ENCODE measurements at places on chromosomes 7 and 10.

DNA sequence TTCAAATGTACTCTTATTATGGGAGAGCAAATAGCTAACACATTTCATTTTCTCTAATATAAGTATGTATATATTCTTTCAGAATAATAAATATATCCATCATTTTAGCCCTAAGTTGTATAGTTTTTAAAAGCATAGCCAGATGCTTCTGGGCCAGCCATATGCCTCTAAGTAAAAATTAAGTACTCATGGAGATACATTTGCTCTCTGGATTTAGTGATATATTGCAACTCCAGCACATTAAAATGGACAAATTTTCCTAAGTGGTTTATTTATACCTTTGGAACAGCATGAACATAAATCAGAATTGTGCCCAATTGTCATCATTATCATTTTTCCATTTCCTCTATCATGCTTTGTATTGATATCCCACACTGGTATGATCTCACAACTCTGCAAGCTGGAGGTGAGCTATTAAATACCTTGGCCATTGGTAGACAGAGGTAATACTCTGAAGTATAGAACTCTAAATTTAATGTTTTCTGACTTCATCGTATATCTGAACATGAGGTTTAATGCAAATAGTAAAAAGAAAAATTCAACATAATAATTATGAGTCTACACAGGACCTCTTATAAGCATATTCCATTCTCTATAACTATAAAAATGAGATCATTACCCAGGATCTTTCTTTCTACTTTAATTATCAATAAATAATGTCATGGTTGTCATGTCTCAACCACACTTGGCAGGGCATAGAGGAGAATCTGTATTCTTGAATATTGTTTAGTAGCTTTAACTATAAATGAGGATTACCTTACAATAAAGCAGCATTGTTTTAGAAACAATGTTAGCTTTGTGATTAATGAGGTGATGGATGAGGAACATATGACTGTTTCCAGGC is 90.8 kb downstream of the AGMO start:
- DNase-seq: no peak

- DNase-seq: no peak
Observed at GRCh38 chr7:92415225-92415624, 32.1 kb upstream of the GATAD1 start.

DNA sequence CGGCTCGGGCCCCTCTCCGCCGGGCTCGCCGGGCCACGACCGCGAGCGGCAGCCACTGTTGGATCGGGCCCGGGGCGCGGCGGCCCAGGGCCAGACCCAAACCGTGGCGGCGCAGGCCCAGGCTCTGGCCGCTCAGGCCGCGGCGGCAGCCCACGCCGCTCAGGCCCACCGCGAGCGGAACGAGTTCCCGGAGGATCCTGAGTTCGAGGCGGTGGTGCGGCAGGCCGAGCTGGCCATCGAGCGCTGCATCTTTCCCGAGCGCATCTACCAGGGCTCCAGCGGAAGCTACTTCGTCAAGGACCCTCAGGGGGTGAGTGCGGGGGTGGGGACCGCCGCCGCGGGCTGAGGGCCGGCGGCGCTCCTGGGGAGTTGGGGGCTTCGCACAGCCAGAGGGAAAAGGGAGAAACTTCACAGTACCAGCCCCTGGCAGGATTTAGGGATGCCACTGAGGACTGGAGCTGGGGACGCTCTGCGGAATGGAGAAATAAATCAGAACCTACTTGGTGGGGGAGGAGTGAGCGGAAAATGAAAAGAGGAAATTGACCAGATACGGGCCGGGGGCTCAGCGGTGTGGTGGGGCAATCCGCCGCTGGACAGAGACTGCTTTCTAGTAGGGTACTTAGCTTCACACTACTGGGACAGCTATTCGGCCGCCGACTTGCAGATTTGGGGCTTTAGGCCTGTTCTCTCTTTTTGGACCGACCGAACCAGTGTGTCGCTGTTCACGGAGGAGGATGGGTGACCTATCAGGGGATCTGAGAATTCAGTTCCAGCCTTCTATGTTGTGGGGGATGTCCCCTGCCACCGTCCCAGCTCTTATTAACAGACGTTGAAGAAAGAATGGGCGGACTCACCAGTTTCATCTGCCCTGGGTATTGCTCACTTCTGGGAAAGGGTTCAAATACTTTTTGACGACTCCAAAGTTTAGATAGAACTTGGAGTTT is 669 bp downstream of the PI4K2A start:
- peak; percentile 71 for DNase-seq

- DNase-seq: no peak
Observed at GRCh38 chr7:21538936-21539495, 3.8 kb upstream of the DNAH11 start.

GRCh38 chr7:36312915-36313334 is 76.7 kb upstream of the ANLN start:
- no peak for DNase-seq

GRCh38 chr10:13795653-13796555 is 209.1 kb downstream of the PRPF18 start:
- no peak for DNase-seq

DNA sequence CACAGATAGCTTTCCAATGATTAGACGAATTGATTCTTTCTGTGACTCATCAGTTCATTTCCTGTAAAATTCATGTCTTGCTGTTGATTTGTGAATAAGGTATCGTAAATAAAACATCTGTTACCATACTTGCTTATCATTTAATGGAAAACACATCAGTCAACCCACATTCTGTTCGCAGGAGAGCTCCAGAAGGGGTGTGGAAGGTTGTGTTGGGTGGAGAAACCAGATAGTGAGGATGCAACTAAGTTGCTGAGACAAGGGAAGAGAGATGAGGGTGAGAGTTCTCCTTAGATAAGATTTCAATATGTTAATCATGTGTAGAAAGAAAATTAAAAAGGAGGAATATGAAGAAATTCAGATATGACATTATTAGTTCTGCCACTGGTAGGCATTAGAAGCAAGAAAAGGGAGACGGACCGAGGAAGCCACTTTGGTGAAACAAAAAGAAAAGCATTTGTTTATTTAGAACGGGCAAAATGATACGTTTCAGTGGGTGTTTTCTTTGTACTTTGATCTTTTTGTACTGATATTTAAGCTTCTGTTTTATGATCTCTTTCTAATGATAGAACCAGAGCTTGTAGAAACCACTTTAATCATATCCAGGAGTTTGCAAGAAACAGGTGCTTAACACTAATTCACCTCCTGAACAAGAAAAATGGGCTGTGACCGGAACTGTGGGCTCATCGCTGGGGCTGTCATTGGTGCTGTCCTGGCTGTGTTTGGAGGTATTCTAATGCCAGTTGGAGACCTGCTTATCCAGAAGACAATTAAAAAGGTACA is 7.8 kb downstream of the CD36 start:
- no peak for DNase-seq

GRCh38 chr7:30694218-30694745 is 12.0 kb upstream of the CRHR2 start:
- DNase-seq: no peak

- DNase-seq: no peak
Observed at GRCh38 chr10:129035052-129035827, 431.8 kb upstream of the MGMT start.

DNA sequence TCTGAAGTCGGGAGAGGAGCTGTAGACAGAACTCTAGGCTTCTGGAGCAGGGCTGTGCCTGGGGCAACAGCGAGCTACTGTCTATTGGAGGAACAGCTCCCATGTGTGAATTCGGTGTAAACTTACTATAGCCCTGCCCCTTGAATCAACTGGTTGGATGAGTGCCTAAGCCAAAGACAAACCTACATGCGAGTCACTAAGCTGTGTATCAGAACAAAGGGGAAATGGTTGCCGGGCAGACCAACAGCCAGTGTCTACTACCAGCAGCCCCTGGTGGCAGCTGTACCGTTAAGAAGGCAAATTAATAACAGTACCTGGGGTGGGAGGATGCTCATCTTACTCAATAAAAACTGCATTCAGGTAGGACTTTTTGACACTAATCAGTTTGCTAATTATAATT is 343.6 kb downstream of the ACTR3B start:
- DNase-seq: no peak

DNA sequence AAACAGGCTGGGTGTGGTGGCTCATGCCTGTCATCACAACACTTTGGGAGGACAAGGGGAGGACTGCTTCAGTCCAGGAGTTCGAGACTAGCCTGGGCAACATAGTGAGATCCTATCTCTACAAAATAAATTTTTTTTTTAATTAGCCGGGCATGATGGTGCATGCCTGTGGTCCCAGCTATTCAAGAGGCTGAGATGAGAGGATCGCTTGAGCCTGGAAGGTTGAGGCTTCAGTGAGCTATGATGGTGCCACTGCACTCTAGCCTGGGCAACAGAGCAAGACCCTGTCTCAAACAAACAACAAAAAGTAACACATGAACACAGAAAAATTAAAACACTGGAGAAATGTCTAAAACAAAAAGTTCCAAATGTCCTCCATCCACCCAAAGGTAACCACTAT is 22.9 kb downstream of the PIK3AP1 start:
- no peak for DNase-seq

DNA sequence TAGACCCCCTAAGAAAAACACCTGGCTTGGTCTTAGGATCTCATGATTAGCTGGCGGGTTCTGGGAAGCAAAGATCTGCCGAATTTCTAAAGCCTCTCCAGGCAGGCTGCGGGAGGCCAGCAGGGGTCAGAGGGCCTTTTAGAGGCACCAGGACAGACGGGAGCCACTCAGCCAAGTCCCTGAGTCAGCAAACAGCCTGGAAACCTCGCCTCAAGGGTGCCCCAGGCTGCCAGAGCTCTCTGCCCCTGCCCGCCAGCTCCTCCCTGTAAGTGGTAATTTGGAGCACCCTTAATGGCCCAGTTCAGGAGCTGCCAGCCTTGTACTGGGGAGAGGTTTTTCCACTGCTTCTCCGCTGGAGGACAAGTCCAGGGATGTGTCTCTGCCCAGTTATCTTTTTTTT is 88.7 kb downstream of the HIP1 start:
- DNase-seq: no peak

GRCh38 chr10:34505338-34505737 is 309.8 kb downstream of the PARD3 start:
- DNase-seq: no peak

DNA sequence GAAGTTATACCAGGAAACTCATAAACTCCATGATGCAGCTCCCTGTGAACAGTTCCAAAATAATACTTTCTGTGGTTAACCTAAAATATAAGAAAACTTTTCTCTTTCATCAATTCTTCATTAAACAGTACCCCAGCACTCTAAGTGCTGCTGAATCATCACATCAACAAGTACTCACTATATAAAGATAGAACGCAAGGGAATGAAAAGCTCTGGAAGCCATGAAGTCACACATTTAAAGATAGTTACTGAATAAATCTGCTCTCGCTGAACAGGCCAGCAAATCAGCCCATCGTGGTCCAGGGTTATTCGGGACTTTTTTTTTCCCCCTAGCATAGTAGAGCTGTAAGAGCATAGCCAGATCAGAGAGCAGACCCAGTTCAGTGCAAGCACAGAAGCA is 254.3 kb downstream of the IPMK start:
- no peak for DNase-seq

GRCh38 chr10:68212721-68213352 is 19.1 kb downstream of the ATOH7 start:
- DNase-seq: peak; percentile 47

DNA sequence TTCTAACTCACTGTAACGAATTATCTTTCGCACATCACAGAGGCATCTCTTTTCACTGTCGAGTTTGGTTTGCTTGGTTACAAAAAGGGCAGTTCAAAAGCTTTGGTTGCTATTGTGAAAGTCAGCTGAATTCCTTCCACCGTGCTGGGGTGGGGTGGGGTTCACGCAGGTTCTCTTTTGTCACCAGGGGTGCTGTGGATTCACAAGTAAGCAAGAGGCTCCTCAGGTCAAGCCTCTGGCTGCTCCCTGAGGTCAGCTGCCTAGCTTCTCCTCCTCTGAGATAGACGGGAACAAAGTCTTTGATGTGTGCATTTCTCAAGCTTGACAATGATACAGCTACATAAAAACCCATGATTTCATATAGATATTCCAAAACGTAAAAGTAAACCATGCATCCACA is 47.7 kb downstream of the EGFR start:
- DNase-seq: peak; percentile 61

DNA sequence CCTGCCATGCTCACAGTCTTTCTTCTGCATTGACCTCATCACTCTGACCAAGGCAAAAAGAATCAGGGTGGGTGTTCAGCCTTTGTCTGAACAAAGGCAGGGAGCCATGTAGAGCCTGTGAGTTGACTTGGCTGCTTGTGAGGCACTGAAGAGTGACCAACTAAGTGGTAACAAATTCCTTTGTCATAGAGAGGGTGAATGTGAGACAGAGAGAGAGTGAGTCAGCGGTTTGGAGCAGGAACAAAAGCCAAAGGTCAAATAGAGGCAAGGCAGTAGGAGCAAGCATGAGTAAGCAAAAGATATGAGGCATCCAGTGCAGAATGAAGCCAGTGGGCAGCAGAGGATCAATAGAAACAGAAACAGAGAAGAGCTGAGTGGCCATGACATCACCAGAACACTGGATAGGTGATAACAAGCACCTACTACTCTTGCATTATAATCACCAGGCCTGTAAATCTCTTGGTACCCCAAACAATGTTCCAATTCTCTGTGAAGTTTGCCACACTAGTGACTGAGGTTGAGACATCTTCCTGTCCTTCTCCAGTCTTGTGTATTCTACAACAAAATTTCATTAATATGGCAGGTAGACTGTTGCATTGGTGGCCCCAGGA is 116.2 kb upstream of the LAMB4 start:
- peak; percentile 89 for DNase-seq

- no peak for DNase-seq
Observed at GRCh38 chr7:39054731-39055130, 77.0 kb downstream of the POU6F2 start.

GRCh38 chr7:24720283-24720682 is 37.0 kb downstream of the GSDME start:
- DNase-seq: no peak

DNA sequence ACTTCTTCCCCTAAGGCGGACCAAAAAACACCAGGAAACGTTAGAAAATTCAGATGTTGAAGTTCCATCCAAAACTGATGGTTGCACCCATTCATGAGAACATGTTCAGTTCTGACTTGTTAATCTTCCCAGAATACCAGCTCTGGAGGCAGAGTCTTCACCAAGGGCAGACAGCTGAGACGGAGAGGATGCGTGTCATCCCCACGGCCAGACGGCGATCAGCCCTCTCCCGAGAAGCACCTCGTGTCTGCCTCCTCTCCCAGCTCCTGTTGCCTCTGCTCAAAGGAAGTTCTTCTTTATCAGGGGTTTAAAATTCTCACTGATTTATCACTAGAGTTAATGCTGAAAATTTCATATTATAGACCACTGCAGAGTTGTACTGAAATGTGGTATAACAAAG is 269.7 kb downstream of the ZMYND11 start:
- no peak for DNase-seq

GRCh38 chr10:35413985-35414861 is 77.9 kb downstream of the CCNY start:
- no peak for DNase-seq

DNA sequence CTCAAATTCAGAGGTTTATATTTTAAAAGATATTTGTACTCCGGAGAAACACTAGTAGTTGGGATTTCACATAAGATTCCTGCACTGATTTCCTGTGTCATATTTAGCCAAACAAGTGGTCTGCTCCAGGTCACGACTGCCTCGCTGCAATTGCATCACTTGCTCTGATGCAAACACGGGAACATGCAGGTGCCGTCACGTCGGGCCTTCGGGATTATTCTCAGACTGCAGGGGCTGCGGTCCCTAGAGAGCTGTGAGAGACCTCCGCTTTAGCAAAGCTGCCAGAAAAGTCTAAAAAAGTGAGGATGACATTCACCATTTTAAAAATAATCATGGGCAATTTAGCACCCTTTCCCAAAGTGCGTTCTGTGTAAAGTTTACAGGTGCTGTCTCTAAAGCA is 93.5 kb upstream of the DDC start:
- DNase-seq: no peak

Data from AG08395 (cell line).